ENCODE measurements at places on chromosomes 16 and 17. TPM values are rescaled to one million over a fixed set of nuclear protein-coding genes. Genes with fewer than 3 reads are reported as not detected.

The C16orf89 gene
- not detected for total RNA-seq

The LYRM1 gene
- 34.6 TPM for total RNA-seq

The TMIGD1 gene
- not detected for total RNA-seq

The CHST5 gene
- total RNA-seq = 0.10 TPM

The KCNJ12 gene
- total RNA-seq = 1.6 TPM

The SRCIN1 gene
- 2.2 TPM for total RNA-seq

The NPIPB13 gene
- 2.1 TPM for total RNA-seq

The KRT222 gene
- 0.19 TPM for total RNA-seq

The GUCY2D gene
- total RNA-seq = not detected

The TP53TG3F gene
- total RNA-seq = not detected

The CHST6 gene
- total RNA-seq = 0.34 TPM

The HOXB8 gene
- 8.4 TPM for total RNA-seq

The TSPAN10 gene
- total RNA-seq = 4.7 TPM

The GP1BA gene
- total RNA-seq = not detected

The GAST gene
- not detected for total RNA-seq

The CSH1 gene
- not detected for total RNA-seq

The UTS2R gene
- total RNA-seq = not detected

The FBXW10 gene
- 1.1 TPM for total RNA-seq

The PRRT2 gene
- total RNA-seq = 0.44 TPM

The IL32 gene
- 29.8 TPM for total RNA-seq

The ALDH3A1 gene
- total RNA-seq = 990 TPM

The SLFN14 gene
- total RNA-seq = not detected

The SEPTIN1 gene
- 2.0 TPM for total RNA-seq

The PDILT gene
- not detected for total RNA-seq

The SLC16A3 gene
- total RNA-seq = 152 TPM

The ENPP7 gene
- total RNA-seq = not detected

The PTGES3L gene
- total RNA-seq = 0.73 TPM

The STAT5A gene
- 5.6 TPM for total RNA-seq

The KRTAP9-8 gene
- not detected for total RNA-seq

The ACSM2A gene
- not detected for total RNA-seq

The RAMP2 gene
- 1.7 TPM for total RNA-seq

The ZNF469 gene
- 9.6 TPM for total RNA-seq

The KRT20 gene
- total RNA-seq = 0.27 TPM

The EME1 gene
- 14.8 TPM for total RNA-seq

The IRX5 gene
- 2.2 TPM for total RNA-seq

The MRPL28 gene
- total RNA-seq = 123 TPM

The NPIPA7 gene
- total RNA-seq = 8.9 TPM

The CEP112 gene
- 5.7 TPM for total RNA-seq

The ADGRG1 gene
- 191 TPM for total RNA-seq

The CPNE7 gene
- total RNA-seq = 75.2 TPM

The C16orf54 gene
- not detected for total RNA-seq

The CLEC3A gene
- total RNA-seq = not detected

The SGCA gene
- total RNA-seq = 1.9 TPM

The GNG13 gene
- not detected for total RNA-seq

The FLYWCH2 gene
- 54.3 TPM for total RNA-seq

The CCL3 gene
- total RNA-seq = not detected

The MPP3 gene
- total RNA-seq = 15.7 TPM

The DUSP3 gene
- total RNA-seq = 59.5 TPM

The NOTUM gene
- 0.32 TPM for total RNA-seq

The ODF4 gene
- not detected for total RNA-seq

The EFCAB13 gene
- 2.6 TPM for total RNA-seq

All from A549 treated with GW870086 at 1 μM for 4 hours (cell line).